Dermis blood vessel endothelial cell (primary cell): ENCODE measurements at places on chromosomes 11 and 22. TPM values are rescaled to one million over a fixed set of nuclear protein-coding genes. Genes with fewer than 3 reads are reported as not detected.

The CYP2R1 gene
- 8.7 TPM in 2 replicates for total RNA-seq

GRCh38 chr22:22616636-22617035 lies 27.8 kb upstream of the GGTLC2 start:
- no peak for DNase-seq

DNA sequence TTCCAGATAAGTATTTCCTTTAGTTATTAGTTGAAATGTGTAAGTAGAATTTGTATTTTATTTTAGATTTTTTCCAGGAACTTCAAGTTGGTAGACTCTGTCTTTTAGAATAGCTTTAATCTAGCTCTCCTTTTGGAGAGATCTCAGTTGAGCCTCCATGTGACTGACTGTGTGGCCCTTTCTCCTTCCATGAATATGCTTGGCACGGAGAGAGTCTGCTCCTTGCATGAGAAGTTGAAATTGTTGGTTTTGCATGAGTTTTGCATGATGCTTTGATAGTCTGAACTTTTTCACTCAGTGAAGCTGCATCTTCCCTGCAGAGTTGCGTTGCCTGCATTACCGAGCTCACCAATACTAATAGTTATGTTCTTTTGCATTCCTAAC lies 32.8 kb upstream of the CTTN start:
- no peak for DNase-seq

GRCh38 chr22:46653596-46653995 lies 33.4 kb downstream of the GRAMD4 start:
- no peak for DNase-seq

DNA sequence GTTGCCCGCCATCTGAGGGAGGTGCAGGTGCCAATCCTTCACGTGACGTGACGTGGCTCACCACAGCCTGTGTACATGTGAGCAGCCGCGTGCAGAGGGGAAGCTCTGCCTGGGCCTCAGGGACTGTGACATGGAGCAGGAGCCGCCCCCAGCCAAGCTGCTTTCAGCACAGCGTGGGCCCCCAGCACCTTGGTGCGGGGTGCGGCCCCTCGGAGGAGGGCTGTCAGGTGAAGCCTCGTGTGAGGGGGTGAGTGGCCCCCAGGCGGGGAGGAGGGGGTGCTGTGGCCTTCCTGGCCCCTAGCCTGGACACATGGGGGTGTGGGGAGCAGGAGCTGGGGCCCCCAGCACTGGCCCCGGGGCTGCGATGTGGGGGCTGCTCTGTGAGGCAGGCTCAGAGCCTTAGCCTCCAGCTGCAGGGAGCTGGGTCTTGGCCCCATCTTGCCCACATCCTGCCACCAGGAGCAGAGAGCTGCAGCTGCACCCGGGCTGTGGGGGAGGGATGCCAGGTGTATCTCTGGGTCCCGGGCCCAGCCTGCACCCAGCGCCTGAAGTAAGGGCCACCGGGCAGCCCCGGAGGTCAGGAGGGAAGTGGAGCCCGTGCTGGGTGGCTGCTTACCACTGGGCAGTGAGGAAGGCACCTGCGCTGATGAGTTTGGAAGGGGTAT lies at the start of gene ADORA2A:
TSS of gene ADORA2A (plus strand) at position 100 of the 665 bp plus-strand sequence. CDS start 5,806 bp downstream, outside the sequence.
- DNase-seq = no peak

DNA sequence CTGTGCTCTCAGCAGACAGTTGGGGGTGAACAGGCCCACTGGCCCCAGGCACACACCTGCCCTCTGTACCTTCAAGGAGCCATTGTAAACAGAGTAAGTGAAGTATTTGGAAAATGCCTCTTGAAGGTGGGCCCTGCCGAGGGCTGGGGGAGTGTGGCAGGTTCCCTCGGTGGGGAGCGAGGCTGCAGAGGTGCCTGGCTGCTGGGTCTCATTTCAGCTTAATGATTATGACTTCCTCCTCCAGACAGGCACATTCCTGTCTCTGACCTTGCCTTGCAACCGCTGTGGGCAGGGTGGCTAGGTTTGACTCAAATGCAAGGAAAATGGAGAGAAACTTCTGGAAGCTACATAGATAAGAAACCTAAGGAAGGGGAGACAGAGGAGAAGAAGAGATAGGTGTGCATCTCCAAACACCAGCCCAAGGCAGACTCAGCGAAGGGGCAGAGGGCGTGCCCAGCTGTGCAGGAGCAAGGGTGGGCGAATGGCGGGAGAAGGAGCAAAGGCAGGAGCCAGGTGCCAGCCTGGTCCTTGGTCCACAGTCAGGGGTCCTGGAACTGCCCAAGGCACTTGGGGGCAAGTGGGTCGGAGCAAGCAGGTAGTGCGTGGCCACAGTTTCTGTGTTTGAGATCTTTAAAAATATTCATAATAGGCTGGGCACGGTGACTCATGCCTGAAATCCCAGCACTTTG lies 14.0 kb downstream of the GRAMD4 start:
- DNase-seq = no peak

GRCh38 chr11:75394085-75394840 lies 5.1 kb upstream of the RPS3 start:
- no peak for DNase-seq

DNA sequence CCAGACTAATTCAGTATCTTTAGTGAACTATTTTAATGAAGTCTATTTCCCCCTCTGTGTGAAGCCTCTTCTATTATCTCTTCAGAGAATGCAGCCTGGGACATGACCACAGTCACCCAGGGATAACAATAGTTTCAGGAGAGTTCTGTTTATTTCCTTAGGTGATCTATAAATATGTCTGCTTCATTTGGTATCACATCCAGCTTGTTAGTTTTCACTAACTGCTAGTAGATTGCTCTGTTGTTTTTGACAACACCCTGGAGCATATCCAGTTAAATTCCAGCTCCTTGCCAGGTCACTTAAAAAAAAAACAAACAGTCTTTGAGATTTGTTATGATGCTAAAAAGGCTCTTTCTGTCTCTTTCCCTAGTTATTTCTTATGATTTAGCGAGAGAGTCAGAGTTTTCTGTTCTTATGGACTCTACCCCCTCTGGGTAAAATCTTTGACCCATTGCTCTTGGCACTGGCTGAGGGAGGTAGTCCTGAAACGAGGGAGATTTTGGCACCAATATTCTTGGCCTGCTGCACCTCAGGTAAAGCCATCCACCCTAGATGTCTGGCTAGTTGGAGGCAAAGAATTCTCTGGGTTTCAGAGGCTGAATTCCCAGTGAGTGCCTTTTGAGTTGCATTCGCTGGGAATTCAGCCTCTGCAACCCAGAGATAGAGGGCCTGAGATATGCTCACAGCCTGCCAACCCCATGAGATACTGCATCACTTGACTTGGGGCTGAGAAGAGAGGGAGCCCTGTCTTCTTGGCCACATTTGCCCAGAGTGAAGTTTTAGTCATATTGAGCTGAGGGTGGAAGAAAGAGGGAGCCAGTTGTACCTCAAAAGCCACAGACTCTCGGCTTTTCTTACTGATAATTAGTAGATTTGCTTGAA lies 159.1 kb downstream of the PGR start:
- DNase-seq = no peak

DNA sequence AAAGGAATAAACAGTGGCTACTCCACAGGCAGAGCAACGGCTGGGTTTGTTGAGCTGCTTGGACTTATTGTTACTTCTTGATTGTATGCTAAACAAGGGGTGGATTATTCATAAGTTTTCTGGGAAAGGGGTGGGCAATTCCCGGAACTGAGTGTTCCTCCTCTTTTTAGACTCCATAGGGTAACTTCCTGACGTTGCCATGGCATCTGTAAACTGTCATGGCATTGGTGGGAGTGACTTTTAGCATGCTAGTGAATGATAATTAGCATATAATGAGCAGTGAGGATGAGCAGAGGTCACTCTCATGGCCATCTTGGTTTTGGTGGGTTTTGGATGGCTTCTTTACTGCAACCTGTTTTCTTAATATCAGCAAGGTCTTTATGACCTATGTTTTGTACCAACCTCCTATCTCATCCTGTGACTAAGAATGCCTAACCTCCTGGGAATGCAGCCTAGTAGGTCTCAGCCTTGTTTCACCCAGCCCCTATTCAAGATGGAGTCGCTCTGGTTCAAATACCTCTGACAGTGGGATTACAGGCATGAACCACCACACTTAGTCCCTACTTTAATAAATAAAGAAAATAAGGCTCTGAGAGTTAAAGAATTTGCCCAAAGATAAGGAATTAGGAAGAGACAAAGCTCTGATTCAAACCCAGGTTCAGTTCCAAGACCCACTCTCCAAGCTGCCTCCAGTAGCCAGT lies 65.6 kb upstream of the CLMP start:
- peak; percentile 6 for DNase-seq

DNA sequence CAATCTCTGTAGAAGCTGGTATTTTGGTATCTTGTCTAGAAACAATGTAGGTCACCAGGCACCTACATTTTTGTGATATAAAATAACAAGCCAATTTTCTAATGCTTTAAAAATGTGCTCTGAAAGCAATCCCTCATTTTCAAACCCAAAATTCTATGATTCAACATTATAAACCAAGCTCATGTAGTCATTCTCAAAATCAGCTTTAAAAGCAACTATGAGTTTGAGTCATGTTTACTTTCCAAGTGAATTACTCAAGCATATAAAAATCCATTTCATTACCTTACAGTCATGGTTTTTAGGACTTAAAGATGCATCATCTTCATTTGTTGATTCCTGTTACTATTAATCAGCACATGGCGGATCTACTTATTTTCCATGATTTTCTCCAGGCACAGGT lies 216.4 kb downstream of the GRM5 start:
- DNase-seq = no peak

The KCTD21 gene
- total RNA-seq = 11.7 and 15.6 TPM in 2 replicates

The ALDH3B1 gene
- total RNA-seq = 0.65 and 0.68 TPM in 2 replicates

DNA sequence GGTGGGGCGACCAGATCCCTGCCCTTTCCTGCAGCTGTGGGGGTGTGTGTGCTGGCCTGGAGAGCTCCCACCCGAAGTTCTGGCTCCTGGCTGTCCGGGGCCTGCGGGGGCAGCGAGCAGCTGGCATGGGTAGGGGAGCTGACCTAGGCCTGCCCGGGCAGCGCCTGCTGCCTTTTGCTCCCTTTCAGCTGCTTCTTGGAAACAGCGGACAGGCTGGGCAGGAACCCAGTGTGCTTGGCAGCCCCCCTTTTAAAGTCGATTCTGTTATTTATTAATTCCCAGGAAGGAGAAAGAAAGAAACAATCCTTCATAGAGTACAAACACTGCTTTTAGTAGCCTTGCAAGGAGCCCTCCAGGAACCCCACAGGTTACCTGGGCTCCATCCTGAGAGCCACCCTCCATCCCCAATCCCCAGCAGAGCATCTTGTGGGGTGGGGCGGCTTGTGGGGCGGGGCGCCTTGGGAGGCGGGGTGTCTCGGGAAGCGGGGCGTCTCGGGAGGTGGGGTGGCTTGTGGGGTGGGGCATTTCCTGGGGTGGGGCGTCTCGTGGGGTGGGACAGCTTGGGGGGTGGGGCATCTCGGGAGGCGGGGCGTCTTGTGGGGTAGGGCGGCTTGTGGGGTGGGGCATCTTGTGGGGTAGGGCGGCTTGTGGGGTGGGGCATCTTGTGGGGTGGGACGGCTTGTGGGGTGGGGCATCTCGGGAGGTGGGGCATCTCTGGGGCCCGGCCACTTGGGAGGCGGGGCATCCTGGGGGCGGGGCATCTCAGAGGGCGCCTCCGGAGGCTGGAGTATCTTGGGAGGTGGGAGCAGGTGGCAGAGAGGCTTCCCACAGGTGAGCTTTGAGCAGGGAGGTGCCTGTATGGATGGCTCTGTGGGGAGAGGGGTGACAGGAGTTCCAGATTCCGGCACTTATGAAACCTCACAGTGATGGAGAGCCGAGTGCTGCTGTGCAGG lies 7.0 kb downstream of the CD81 start:
- DNase-seq = no peak

The TMEM86A gene
- total RNA-seq = 2.7 and 4.3 TPM in 2 replicates

The FXYD2 gene
- 0.74 and 4.6 TPM in 2 replicates for total RNA-seq
